Muscle of back (tissue), 13 donors: ENCODE measurements at places on chromosomes 3 and 15. TPM values are rescaled to one million over a fixed set of nuclear protein-coding genes. Genes with fewer than 3 reads are reported as not detected.

The FGF7 gene
- 24.9 TPM for polyA plus RNA-seq

DNA sequence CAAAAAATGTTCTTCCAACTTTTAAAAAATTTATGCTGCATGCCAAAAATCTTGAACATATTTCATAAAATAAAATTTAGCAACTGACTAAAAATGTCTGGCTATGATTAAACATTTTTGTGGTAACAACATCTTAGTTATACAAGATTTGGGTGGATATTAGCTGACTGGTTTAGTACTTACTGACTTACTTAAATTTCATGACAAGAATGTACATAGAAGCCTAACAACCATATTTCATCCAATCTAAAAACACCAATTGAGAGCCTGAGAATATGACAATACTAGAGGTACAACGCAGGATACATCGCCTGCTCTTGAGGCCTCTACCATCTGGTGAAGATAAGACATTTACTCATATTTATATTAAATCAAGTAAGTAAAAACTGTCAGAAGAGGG lies 34.6 kb downstream of the GNB4 start:
- peak; percentile 24 for DNase-seq

DNA sequence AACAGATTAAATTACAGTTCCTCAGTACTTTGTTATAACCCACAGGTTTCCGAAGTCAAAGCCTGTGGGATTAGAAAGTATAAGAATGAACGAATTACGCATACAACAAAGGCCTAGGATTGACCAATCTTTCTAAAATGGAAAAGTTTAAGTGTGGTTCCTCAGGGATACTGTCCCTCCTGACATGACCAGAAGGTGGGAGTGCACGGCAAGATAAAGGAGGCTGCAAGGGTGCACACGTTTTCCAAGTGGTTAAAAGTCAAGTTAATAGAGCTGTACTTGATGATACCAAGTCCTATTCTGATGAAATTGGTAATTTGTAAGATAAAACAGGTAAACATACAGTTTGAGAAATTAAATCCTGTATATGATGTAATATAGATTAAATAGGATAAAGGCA lies 96.2 kb downstream of the ALDH1A2 start:
- DNase-seq: no peak

DNA sequence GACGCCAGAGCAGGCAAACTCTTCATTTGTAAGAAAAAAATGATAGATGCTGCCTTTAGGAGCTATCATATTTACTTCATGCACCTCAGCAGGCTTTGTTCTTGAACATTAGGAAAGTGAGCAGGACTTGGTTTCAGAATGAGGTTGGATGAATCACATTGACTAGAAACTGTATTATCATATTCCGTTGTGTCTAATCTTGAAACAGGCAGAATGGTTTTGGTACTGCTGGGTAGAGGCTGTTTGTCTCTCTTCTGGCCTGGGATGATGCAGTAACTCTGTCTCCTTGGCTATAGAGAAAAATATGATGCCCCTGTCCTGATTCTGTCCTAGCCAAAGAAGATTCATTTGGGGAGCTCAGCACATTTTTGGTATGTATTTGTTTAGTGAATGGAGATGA lies 344.2 kb upstream of the GRM7 start:
- no peak for DNase-seq

The CADPS gene
- 1.9 TPM for polyA plus RNA-seq
